ENCODE measurements at places on chromosomes 6 and 20.

- DNase-seq: no peak
Measured at GRCh38 chr20:16385462-16385861, 187.8 kb downstream of the KIF16B start.

DNA sequence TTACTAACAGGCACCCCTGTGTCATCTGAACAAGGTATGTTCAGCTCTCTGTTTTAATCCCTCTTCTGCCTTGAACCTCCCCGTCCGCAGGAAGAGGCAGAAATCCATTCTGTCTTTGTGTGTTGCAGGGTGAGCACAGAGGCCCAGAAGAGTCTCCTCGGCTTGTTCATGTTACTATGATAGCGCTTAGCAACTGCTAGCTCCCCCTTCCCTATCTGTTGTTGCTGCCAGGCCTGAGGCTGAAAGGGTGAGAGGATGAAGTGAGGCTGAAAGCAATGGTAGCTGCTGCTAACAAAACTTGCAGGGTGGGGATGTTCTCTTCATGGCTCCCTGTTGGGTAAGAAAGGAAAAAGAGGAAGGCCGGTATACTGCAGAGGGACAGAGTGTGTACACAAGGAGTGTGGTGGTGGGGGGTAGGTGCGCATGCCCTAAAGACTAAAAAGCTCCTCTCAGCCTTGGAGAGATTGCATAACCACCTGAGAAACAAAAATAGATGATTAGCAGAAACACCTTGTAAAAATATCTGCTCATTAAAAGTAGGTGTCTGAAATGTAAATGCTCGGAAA, 55.2 kb upstream of the CITED2 start:
- DNase-seq: no peak

DNA sequence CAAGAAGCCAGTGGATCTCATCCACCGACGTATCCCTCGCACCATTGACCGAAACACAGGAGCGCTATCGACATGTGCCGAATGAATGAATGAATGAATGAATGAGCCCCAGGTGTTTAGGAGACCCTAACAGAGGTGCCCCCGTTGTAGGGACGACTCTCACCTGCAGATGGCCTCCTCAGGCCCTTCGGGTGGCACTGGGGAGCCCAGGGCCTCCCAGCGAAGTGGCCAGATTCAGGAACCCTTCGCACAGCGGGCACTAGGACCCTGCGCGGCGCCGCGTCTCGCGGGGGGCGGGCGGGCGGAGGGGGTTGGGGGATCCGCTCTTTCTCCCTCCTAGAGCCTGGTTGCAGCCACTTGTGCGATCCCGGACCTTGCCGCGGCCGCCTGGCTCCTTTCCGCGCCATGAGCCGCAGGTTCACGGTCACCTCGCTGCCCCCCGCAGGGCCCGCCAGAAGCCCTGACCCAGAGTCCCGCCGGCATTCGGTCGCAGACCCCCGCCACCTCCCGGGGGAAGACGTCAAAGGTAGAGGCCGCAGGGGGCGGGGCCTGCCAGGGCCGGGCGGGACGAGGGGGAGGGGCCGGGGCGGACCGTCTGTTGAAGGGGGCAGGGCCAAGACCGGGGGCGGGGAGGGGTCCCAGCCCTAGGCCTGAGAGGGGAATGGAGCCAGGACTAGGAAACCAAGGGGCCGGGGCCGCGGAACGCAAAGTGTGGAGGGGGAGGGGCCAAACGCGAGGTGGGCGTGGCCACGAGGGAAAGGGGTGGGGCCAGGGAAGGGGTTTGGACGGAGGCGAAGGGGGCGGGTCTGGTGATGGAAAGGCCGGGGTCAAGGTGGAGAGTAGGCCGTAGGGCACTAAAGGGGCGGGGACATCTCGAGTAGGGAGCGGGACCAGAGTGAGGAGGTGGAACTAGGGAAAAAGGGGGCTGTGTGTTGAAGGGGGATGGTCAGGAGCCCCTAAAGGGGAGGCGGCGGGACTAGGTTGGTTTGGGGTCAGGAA, 7.4 kb upstream of the SLC12A5 start:
- DNase-seq: no peak

DNA sequence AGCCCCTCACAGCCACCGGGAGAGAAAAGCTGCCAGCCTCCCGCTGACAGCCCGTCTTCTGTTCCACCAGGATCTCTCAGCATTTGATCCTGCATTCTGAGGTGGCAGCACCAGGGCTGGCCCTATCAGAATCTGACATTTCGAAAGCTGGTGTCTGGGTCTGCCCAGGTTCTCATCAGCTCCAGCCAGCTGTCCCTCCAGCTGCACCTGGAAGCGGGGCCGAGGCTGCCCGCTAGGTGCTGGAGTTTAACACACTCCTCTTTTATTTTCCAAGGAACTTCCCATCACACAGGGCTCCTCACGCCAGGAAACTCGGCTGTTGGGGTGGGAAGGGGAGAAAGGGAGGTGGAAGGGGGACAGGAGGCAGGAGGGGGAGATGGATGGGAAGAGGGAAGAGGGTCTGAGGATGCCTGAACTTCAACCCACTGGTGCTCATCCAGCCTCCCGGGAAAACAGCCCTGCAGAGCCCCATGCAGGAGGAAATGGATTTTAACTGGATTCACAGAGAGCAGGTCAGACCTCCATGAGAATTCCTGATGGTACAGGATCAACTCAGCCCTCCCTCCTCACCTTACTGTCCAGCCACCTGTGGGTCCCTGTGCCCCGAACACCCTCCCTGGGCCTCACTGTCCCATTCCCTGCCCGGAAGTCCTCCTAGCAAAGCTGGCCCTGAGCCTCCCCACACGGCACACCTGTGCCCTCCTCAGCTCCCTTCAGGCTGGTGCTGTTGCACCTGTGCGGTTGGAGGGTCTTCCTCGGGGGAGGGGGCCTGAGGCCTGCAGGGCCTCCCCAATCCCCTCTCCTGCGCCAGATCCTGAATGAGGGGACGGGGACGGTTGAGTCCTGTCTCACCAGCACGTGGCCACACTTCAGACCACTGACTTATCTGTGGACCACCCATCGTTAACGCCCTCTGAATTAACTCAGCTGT, 3.9 kb upstream of the LSM14B start:
- no peak for DNase-seq

DNA sequence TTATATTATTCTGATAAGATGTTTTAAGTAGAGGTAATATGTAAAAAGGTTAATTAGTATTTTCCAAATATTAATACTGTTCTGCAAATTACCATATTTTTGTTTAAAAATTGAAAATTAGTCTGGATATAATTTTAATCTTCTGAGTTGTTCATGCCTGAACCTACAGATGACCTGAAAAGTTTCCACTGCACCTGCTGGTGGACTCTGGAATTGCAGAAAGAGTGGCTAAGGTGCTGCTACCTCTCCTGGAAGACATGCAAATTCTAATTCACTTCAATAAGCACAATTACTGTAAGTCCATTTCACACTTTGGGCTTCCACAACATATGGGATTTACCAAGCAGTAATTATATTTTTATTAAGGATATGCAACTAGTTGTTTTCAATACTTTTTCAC, 77.7 kb upstream of the OLIG3 start:
- DNase-seq: peak; percentile 28

- DNase-seq: no peak
Measured at GRCh38 chr6:35972471-35973367, 51.7 kb downstream of the SLC26A8 start.

GRCh38 chr6:45758787-45759471, 256.7 kb downstream of the CLIC5 start:
- no peak for DNase-seq

GRCh38 chr6:133804265-133804664, 84.6 kb upstream of the TCF21 start:
- DNase-seq: no peak

- peak; percentile 44 for DNase-seq
Measured at GRCh38 chr20:49482621-49483017, at the start of gene KCNB1. TSS of gene KCNB1 (minus strand) at chr20:49482668. CDS start at chr20:49482480, 188 bp downstream.

GRCh38 chr6:12174878-12175277, 115.3 kb upstream of the EDN1 start:
- DNase-seq: no peak

DNA sequence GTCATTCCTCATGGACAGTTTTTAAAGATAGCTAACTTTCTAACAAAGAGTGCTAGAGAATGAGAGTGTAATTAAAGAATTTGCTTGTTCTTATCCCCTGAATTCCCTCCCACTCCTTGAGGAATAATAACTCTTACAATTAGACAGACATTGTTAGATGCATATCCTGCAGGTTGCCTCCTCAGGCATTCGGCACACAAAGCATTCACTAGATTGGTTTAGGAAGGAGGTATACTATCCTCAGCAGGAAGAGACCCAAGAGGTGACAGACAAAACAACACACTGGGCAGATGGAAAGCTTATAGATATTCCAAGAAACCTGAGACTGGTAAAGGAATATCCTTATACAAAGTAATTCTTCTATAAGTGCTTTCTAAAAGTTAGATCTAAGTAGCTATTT, 109.1 kb upstream of the FAM184A start:
- no peak for DNase-seq

DNA sequence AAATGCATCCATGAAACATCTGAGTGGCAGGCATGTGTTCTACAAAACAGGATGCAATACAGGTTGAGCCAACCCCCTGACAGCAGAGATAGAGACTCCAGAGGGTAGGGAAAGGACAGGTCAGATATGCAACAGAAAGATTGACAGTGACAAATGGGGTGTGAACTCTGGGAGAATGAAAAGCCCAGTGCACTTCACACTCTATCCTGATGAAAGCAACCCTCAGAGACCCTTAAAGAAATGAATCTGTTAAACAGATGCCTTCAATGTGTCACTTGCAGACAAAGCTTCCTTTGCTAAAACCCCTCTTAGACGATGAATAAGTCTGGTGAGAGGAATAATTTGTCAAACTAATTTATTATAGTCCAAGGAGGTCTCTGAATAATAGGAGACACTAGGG, 89.9 kb downstream of the RFPL4B start:
- no peak for DNase-seq

GRCh38 chr20:58993332-58994248, 12.5 kb downstream of the NELFCD start:
- no peak for DNase-seq

- DNase-seq: no peak
Measured at GRCh38 chr6:64712606-64713005, 994.4 kb downstream of the EYS start.

DNA sequence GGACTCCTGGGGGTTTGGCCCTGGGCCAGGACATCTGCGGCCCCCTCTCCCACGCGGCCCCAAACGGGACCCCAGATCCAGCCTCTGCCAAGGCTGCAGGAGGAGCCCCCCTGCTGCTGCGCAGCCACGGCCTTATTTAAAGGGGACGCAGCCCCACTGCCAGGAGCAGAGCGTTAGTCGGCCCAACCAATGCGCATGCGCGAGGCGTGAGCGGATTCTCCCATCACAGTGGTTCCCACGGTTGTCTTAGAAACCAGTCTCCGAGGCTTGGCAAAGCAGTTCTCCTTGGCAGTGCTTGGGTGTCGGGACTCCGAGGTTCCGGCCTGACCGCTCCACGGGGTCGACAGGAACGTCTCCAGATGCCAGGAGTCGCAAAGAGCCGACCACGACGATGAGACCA, 288.3 kb upstream of the ZNF337 start:
- DNase-seq: no peak

GRCh38 chr6:135616655-135617054, 119.1 kb upstream of the AHI1 start:
- DNase-seq: no peak

- no peak for DNase-seq
Measured at GRCh38 chr20:1034415-1034789, 32.3 kb upstream of the RSPO4 start.

DNA sequence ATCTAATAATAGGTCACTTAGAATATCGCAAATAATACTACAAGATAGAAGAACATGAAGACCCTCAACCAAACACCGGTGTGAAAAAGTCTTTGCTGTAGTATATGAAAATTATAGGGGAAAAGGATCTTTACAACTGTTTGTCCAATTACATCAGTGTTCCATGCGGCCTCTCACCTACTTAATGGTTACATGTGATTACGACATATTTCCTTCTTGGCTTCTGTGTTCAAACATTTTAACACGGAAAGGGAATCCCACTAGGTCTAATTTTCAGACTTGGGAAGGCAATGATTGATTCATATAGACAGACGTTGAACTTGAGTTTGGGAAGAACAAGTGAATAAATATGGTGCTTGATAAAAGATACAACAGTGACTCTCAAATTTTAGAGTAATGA, 273.4 kb downstream of the KIF16B start:
- no peak for DNase-seq

- DNase-seq: no peak
Measured at GRCh38 chr6:120202878-120203277, 853.3 kb upstream of the MAN1A1 start.

- no peak for DNase-seq
Measured at GRCh38 chr6:154010371-154010770, 28.7 kb upstream of the OPRM1 start.

GRCh38 chr6:113585246-113585645, 271.9 kb upstream of the MARCKS start:
- no peak for DNase-seq

- DNase-seq: no peak
Measured at GRCh38 chr6:57026001-57026400, 20.5 kb upstream of the KIAA1586 start.

DNA sequence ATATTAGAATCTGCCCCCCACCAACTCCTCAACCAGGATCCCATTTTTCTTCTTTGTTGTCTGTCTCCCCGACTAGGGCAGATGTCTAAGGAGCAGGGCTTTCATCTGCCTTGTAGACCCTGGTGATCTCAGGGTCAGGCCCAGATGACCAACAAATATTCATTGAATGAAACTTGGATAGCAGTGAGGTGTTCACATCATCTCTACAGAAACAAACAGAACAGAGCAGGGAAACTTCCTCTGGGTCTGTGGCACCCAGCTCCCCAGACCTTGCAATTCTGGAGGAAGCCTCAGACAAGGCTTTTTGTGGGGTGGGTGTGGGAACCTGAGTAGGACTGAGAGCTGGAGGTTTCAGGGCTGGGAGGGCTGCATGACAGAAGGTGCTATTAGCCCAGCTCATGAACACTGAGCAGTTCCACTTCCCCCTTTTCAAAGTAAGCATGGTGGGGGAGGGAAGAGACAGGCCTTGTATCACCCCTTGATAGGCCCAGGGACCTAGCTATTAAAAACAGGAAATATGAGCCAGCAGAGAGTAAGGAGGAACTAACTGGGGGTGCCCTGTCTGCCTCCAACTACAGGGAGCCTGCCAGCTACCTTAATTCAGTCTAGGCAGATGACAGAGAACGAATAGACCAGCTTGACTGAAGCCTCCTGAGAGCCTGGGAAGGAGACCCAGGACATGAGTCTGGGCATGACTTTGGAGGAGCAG, 37.3 kb upstream of the TOP1 start:
- DNase-seq: peak; percentile 72

DNA sequence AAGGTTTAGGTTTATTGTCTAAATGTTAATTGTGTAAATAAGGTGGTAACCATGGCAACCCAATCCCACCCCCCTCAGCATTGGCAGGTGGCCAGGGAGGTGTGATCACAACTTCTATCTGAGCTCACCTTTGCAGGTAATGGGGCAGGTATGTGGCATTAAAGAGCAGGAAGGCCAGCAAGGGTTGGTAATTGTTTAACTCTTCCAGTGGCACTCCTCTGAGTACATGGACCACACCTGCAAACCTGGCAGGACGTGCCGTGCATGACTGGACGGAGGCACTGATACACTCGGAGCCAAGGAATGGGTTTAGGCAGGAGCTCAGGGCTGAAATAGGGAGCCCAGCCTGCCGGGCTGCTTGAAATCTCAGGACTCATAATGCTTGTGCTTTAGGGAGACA, 107.0 kb upstream of the BMP2 start:
- no peak for DNase-seq

- no peak for DNase-seq
Measured at GRCh38 chr6:25166955-25167748, 112.0 kb upstream of the CARMIL1 start.
